ENCODE measurements at places on chromosomes 2 and 18.

DNA sequence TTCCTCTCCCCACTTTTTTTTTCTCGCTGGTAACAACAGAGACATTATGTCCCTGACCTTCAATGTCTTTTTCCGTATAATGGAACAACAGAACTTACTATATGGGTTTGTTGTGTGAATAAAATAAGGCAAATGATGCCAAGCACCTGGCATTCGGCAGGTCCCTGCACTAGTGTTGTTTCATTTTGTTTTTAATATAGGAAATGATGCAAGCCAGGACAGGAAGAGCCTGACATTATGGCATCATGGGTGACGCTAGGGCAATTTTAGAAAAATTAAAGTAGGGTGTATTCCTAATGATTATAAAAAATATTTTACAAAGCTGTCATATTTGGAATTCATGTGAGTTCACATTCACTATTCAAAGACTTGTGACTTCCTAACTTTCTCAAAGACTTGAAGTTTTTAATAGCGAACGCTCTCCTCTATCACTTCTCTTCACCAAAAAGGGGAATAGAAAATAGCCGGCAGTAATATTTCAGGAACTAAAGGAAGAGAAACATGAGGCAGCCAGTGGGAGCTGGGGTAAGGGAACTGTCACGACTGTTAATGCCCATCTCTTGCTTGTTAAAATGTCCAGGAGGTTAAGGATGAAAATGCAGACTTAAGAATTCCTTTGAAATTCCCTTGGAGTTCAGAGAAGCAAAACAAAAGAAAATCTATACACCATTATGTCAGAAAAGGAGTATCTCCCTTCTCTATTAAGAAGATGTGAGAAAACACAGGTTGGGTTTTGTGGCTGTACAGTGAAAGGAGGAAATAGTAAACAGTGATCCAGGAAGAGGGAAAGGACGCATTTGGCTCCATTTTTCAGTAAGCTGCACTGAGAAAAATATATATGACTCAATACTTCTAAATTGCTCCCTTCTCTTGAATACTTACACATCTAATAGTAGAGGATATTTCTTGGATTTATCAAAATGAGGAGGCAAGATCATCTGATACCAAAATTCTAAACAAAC, 60.2 kb downstream of the DPP4 start:
- no peak for DNase-seq

DNA sequence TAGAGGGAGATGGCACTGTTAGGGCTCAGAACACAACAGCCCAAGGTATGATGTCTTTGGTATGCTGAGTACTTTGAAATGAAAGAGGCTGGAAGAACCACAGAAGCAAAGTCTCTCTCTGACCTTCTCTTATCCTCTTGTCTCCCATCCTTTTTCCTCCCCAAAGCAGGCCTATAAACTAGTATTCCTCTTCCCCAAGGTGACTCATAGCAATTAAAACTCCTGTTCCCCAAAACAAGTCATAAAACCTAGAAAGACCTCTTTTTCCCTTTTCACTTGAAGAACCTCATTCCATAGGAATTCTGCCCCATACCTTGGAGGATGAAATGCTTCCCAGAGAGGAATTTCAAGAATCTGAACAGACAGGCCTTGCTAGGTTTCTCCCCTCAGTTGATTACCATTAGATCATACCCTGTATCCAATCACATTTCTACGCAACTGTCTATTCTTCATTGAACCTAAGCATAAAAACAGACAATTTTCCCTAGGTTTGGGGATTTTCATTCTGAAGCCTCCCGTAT, 25.7 kb downstream of the MDH1 start:
- peak; percentile 19 for DNase-seq

DNA sequence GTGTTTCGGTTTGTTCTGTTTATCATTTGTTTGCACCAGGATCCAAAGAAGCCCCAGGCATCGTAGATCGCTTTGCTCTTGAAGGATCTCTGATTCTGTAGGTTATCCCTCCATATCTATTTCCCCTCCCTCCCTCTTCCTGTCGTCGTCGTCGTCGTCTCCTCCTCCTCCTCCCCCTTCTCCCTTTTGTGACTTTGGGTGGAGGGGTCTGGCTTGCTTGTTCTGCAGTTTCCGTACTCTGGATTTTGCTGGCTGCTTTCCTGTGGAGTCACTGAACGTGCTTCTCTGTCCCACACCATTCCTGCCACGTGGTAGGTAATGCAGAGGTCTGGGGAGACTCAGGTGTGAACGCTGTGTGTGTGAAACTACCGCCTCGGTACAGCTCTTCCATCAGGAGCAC, 225.0 kb downstream of the LDLRAD4 start:
- no peak for DNase-seq

DNA sequence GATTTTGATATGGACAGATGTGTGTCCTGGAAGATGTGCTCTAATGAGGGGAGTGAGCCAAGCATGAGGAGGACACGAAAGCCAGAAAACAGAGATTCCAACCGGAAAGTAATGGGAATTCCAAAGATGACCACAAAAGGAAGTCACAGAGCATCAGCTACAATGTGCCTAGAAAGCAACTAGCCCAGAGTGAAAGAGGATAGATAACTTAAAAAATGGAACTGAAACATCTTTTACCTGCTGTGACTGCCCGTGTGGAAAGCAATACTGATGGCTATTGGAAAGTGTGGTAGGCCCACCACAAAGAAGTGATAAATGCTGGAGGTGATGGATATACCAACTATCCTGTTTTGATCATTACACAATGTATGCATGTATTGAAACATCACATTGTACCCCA, 21.6 kb downstream of the DNMT3A start:
- DNase-seq = no peak

GRCh38 chr18:10245031-10245845, 209.2 kb upstream of the APCDD1 start:
- DNase-seq = no peak

DNA sequence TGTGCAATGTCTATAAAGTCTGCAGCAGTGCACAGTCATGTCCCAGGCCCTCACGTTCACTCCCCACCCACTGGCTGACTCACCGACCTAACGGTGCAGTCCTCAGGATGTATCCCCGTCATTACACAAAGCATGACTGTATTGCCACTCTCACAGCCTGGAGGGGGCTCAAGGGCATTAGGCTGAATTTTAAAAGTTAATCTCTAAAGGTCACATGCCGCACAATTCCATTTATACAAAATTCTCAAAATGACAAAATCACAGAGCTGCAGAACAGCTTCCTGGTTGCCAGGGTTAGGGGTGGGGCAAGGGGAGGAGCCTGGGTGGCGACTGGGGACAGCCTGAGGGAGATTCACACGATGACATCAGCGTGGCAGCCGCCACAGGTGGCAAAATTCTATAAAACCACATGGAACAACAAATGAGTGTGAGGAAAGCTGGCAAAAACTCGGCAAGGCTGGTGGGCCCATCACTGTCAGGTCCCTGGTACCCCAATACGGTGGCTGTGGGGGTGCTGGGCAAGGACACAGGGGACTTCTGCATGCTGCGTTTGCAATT, 97.6 kb downstream of the NDUFA10 start:
- DNase-seq = peak; percentile 64

DNA sequence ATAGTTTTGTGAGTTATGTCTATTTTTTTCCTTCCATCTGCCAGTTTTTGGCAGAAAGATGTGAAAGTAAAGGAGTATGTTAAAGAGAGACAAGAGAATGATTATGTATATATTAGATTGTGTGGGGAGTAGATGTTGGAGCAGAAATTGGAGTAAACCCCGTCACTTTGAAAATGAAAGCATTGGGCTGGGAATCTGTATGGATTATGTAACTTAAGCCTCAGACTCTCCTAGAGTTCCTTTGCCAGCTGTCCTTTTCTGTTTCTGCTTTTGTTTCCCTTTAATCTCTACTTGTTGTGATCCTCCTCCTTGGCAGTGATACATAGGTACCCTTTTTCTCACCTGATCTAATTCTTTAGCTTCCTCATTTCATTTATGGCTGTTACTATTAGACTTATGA, 19.2 kb downstream of the CCDC138 start:
- no peak for DNase-seq

DNA sequence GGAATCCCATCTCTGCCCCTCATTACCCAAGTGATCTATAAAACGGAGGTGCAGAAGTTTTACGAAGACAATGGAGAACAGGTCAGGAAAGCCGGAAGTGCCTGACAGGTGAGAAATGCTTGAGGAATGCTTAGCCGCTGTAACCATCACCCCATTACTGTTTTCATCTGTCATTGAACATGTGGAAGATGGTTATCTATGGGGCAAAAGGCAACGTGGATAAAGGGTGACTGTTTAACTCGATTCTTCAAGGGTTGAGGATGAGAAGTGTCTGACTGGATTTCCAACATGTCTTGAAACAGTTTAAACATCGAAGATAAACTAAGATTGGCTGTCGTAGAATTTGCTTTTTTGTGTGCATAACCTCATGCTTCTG, 17.3 kb downstream of the HK2 start:
- DNase-seq = no peak

- DNase-seq = no peak
Observed at GRCh38 chr2:74317701-74318100, 25.5 kb downstream of the SLC4A5 start.

- no peak for DNase-seq
Observed at GRCh38 chr2:111668274-111668616, 215.7 kb downstream of the ANAPC1 start.

DNA sequence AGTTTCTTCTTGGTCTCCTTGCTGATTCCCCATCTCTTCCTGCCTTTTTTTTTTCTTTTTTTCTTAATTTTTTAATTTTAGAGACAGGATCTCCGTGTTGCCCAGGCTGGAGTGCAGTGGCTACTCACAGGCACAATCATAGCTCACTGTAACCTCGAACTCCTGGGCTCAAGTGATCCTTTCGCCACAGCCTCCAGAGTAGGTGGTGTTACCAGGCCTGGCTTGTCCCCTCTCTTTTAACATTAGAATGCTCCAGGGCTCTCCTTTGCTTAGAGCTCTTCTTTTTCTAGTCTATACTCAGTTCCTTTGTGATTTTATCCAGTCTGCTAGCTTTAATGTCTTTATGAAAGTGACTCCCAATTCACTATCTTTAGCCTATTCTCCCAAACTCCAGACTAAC, 89.2 kb downstream of the ARHGEF33 start:
- no peak for DNase-seq

DNA sequence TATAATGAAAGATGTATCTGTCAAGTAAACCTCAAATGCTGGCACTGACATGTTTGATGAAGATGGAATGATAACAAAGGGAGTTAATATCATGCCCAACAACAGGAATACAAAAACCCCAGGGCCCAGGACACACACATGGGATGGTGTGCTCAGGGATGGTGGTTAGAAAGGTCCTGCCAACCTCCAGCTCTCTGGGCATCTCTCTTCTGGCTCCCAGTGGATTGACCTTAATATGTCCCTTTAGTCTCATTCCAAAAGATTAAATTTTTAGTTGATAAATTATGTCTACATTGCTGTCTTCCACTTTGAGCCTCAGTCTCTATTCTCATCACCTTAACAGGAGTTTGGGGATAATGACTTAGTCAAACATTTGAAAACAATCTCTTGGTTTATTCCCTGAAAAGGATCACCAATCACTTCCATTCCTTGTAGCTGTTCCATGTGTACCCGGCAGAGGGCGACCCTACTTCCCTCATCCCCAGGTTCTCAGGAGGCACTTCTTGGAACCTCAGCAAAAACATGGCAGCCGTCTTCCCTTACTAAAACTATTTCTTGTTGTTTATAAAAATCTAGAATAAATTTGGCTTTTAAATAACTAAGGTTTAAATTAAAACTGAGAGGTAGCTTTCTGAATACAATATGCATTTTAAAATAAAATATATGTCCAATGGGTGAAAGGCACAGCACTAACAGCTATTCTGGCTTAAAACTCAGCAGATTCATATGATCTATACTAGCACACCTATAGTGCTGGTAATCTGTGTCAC, 29.6 kb downstream of the MCEE start:
- DNase-seq = peak; percentile 74

- DNase-seq = no peak
Observed at GRCh38 chr2:1673160-1673944, 71.0 kb downstream of the PXDN start.

GRCh38 chr2:133252780-133253355, 315.4 kb downstream of the NCKAP5 start:
- no peak for DNase-seq

DNA sequence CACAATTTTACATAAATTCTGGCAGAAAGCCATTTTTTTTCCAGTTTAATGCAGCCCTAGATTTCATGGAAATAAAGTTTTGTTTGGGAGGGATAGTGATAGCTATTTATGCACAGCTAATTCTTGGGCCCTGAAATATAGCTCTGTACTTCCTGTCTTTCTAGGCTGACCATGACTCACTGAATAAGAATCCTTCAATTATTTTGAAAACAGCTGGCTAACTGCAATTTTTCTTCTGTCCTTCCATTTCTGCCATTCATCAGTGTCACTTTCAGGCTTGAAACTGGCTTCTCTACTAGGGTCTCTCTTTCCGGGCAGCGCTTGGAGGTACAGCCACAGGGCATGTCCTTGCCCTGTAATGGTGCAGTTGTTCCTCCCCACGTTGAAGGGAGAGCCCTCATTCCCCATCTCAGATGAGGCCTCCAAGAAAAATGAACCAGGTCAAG, 97.1 kb upstream of the TMEM178A start:
- peak; percentile 74 for DNase-seq

GRCh38 chr2:175107146-175107545, 60.9 kb downstream of the ATF2 start:
- no peak for DNase-seq

GRCh38 chr2:25566694-25567093, 106.7 kb downstream of the DTNB start:
- no peak for DNase-seq

DNA sequence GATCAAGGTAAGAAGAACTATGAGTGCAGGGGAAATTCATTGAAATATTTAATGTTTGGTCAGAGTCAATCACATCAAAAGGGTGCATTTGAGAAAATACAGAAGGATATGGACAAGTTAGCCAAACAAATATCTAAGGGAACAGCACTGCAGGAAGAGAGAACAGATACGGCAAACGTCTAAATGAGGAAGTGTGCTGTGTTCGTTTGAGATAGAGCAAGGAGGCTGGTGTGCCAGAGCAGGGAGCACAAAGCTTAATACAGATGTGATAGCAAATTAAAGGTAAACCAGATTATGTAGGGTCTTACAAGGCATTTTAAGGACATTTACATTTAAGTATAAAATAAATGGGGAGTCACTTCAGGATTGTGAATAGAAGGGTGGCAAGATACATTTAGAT, 241.3 kb upstream of the ZNF804A start:
- no peak for DNase-seq

DNA sequence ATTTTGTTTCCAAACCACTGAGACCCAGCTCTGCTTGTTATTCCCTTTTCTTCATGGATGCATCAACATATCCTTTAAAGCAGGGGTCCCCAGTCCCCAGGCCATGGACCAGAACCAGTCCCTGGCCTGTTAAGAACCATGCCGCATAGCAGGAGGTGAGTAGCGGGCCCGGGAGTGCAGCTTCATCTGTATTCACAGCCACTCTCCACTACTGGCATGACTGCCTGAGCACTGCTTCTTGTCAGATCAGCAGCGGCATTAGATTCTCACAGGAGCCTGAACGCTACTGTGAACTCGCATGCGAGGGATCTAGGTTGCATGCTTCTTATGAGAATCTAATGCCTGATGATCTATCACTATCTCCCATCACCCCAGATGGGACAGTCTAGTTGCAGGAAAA, 1.6 kb upstream of the POLI start:
- DNase-seq = no peak

GRCh38 chr2:134778372-134778771, 59.6 kb upstream of the TMEM163 start:
- no peak for DNase-seq
